ENCODE measurements at places on chromosomes 16 and 17.

- no peak for DNase-seq
Measured at GRCh38 chr17:49667854-49668253, 10.0 kb downstream of the SPOP start.

GRCh38 chr17:76497979-76498875 lies 3.0 kb downstream of the RHBDF2 start:
- peak; percentile 90 for DNase-seq

- no peak for DNase-seq
Measured at GRCh38 chr16:20348365-20349185, 3.9 kb downstream of the UMOD start.

DNA sequence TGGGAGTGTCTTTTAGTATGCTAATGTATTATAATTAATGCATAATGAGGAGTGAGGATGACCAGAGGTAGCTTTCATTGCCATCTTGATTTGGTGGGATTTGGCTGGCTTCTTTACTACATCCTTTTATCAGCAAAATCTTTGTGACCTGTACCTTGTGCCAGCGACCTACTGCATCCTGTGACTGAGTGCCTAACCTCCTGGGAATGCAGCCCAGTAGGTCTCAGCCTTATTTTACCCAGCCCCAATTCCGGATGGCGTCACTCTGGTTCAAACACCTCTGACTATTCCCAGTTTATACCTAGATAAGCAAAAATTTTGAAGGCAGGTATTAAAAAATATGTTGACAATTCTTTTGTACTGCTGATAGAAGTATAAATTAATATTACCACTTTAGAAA lies 10.5 kb upstream of the BLMH start:
- DNase-seq = no peak

DNA sequence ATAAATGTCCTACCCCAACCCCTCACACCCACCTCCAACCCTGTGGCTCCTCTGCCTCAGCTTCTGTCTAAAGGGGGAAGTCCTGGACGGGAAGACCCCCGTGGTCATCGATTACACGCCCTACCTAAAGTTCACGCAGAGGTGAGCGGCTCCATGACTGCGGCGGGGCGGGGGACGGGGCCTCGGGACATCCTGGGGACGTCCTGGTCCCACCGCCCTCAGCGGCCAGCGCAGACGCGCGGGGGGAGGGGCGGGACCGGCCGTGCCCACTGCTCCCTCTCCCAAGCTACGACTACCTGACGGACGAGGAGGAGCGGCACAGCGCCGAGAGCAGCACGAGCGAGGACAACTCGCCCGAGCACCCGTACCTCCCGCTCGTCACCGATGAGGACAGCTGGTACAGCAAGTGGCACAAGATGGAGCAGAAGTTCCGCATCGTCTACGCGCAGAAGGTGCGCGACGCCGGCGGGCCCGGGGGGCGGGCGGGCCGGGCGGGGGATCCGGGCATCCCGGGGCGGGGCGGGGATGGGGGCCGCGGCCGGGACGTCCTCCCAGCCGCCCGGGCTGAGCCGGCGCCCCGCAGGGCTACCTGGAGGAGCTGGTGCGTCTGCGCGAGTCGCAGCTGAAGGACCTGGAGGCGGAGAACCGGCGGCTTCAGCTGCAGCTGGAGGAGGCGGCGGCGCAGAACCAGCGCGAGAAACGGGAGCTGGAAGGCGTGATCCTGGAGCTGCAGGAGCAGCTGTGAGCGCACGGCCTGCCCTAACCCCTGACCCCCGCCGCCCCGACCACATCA lies 6.7 kb downstream of the RUNDC3A start:
- peak; percentile 28 for DNase-seq

All from EH (cell line).